Spinal cord (tissue), 10 donors: ENCODE measurements at places on chromosomes 2 and 18.

DNA sequence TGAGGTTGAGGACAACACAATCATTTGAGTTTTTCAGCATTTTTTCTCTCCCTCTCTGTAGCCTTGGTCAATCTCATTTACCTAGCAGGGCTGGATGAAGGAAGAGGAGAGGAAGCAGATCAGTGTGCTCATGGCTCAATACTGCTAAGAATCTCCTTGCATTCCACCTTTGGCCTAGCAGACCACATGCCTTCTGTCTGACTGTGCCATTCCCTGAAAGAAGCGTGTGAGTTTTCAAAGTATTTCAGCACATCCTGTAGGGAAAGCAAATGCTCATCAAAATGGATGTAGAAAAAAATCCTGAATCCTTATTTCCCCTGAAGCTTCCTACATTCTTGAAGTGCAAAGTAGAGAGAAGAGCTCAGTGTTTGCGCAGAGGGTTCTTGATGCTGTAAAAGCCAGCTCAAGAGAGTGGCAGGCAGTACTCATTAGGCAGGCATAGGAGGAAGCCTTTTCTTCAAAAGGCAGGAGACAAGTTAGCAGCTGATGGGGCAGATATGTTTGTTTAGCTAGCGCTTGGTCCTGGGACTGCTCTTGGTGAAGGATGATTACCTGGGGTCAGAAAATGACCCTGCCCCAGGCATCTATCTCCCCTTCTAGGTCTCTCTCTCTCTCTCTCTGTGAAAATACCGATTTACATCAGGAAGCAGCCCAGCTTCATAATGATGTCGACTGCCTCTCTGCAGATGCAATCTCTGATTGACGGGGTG is 14.4 kb upstream of the PIK3C3 start:
- DNase-seq, result no peak

DNA sequence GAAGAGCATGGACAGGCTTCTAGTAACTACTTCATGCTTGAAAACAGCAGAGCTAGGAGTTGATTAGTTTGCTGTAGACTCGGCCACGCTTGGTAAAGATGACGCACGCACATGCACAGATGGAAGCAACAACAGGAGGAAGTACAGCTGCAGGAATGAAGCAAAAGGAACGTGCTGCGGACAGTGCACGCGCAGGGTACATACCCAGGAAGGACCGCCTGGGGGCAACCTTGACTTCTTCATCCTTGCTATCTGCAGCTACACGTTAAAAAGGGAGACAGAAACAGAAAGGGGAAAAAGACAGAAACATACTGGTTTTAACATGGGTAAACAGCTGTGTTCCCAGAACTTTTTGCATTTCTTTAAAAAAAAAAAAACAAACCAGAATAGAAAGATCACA is 17.7 kb downstream of the SLC66A2 start:
- DNase-seq, result peak; percentile 18

GRCh38 chr18:1663879-1664705 is 759.4 kb downstream of the ADCYAP1 start:
- DNase-seq, result no peak

GRCh38 chr2:148906124-148906523 is 31.1 kb downstream of the KIF5C start:
- DNase-seq, result no peak

DNA sequence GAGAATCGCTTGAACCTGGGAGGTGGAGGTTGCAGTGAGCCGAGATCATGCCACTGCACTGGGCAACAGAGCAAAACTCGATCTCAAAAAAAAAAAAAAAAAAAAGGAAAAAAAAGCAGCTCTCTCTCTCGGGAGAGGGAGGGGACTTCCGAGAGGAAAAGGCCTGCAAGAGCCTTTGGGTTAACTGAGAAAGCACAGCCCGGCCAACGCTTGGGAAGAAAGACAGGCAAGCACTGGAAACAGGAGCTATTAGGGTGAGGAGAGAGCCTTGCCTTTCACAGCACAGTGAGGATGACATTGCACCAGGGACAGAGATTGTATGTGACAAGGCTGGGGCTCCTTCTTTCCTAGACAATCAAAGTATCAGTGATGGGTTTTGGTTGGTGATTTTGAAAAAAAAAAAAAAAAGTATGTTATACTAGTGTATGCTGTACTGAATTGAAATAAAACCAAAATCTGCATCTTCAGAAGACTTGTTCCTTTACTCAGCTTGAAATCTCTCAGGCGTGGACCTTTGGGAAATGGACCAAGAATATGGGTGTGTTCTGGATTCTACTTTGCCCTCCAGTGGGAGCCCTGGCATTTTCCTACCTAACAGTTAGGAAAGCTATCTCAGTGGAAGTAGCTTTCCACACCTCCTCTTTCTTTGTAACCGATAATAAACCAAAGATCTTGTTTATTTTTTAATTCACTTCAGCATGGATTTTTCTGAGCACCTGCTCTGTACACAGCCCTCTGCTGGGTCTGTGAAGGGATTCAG is 16.7 kb downstream of the SRSF7 start:
- no peak for DNase-seq
